CD4-positive, alpha-beta T cell treated with Interferon alpha-2 for 1 hour (primary cell): ENCODE measurements at places on chromosomes 3 and 15.

- DNase-seq = no peak
Measured at GRCh38 chr3:180590396-180590795, 11.6 kb upstream of the TTC14 start.

DNA sequence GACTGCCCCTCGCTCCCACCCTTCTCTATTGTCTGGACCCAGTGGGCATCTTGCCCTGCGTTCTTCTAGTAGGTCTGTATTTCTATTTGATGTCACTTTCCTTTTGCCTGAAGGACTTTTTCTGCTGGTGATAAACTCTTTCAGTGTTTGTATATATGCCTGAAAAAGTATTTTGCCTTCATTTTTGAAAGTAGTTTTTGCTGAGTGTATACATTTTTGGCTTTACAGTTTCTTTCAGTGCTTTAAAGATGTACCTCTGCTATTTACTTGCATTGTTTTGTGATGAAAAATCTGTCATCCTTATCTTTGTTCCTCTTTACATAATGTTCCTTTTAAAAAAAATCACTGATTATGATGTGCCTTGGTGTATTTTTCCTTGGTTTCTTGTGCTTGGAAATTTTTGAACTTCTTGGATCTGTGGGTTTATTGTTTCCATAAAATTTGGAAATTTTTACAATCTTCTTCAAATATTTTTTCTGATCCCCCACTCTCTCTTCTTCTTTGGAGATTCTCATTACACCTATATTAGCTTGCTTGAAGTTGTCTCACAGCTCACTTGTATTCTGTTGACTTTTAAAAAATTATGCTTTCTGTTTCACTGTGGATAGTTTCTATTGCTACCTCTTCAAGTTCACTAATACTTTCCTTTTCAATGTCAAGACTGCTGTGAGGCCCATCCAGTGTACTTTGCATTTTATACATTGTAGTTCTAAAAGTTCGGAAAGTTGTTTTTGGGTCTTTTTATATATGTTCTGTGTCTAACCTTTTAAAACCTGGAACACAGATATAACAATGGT lies 67.8 kb downstream of the RGMA start:
- DNase-seq = no peak

DNA sequence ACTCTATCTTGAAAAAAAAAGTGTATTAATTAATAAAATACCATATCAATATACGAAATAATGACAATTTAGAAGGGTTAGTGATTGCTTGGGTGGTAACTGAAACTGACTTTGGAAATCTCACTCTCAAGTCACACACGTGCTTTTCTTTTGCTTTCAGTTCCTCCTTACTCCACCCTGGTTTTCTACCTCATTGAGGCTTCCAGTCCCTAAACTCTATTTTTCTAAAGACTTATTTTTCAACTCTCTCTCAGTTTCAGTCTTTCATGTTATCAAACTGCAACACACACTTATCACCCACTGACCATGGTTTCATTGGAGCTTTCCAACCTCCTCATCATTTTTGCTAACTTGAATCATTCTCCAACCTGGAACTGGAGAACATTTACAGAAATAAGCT lies 23.5 kb downstream of the IL12A start:
- no peak for DNase-seq

- no peak for DNase-seq
Measured at GRCh38 chr15:52392008-52392687, 96.5 kb upstream of the MYO5C start.

DNA sequence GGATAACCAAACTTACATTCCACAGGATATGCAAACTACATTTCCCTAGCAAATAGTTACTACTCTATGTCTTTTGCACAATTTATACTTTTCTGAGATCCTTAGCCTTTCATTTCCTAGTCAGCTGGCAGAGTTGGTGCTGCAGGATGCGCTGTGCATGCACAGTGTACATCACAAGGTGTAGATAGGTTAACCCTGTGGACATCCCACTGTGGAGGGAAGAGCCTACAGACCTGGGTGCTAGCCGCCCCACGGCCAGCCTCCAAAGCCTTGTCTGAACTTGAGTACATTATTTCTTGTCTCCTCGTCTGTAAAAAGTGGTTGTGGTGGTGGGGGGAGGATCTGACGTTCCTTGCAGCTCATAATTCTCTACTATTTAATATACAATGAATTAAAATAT lies 3.5 kb downstream of the TNFSF10 start:
- DNase-seq = no peak

GRCh38 chr3:48597408-48597800 lies 2.3 kb upstream of the COL7A1 start:
- DNase-seq = no peak
